ENCODE measurements at places on chromosomes 12 and 14.

DNA sequence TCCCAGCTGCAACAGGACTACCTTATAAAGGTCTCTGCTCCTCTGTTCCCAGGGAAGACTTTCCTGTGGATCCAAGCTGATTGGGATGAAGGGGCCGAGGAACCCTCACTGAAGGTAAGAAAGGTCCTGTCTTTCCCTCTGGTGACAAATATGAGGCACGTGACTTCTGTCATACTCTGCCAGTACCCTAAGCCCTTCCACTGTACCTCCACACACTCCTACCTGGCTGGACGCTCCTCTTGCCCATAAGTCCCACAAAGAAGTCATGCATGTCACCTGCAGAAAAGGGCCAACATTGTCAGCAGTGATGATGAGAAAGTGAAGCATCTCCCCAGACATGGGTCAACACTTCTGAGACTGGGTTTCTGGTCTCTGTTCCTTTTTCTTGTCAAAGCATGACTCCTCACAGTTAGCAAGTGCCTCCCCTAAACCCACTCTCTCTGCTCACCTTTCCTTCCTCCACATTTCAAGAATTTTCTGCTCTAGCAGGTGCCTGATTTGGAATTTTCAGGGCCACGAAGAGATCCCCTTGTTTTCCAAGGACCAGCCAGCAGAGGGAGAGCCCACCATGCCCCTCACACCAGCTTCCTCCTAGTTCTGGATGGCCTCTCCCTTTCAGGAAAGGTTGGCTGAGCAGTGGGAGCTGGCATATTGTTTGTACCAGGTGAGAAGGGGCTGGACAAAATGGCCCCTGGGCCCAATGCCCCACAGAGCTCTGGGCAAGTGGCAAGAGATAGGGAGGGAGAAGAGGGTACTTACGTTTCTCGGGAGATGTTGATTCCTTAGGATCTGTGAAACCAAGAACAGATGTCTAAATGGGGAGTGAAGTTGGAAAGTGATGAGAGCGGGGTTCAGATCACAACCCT is 3.5 kb downstream of the TAC3 start:
- peak; percentile 54 for DNase-seq

GRCh38 chr14:73422515-73422914 is 35.8 kb downstream of the NUMB start:
- no peak for DNase-seq

- DNase-seq: no peak
Observed at GRCh38 chr12:67357376-67358125, 88.4 kb downstream of the CAND1 start.

- no peak for DNase-seq
Observed at GRCh38 chr12:49200919-49201594, 12.2 kb upstream of the TUBA1A start.

DNA sequence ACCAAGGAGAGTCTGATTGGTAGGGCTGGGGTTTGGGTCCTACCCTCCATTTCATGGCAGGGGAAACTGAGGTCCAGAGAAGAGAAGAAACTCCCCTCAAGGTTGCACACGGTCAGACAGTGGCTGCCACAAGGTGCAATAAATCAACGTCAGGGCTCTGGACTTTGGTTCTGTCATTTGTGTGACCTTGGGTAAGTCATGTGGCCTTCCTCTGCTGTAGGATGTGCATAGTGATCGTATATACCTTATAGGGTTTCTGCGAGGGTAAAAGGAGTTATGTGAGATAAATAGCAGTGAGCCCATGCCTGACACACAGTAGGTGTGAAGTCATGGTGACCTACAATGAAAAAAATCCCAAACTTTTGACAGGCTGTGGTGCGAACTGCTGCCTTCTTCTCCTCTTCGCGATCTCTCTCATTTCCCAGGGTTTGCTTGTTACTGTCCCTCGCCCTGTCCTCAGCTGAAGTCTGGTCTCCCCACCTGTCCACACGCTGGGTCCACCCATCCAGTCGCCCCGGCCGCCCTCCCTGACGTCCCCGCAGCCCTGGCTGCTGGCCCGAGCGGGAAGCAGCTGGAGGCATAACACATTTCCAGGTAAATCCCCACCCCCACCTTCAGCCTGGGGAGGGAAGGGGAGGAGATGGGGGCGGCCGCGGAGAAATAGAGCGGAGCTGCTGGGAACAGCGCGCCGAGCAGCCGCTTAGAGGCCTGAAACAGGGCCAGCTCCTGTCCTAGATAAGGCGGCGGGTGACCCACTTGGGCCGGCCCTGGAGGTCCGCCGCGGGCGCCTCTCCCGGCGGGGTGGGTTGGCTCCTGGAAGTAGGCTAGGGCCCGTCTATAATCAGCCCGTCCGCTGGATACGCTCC is 1.8 kb upstream of the FAM222A start:
- no peak for DNase-seq

Data from GM19239 (cell line).